ENCODE measurements at places on chromosomes 3 and 15.

DNA sequence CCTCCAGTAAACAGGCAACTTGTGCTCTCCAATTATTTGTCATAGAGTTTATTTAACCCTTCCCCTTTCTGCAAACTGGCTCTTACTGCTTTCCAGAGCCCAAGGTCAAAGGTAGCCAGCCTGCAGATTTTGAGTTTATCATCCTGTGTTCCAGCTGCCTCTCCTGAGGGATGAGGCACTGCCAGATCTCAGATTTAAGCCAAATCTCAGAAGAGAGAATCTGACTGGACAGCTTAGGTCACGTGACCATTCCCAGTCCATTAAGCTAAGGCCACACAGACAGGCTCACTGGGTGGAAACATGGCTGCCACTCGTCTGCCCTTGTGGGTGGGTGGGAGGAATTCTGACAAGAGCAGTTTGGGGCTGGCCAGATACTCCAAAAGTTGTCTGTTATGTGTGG is 8.6 kb upstream of the SIAH2 start:
- DNase-seq = no peak

GRCh38 chr15:70504988-70505387 is 258.4 kb downstream of the UACA start:
- DNase-seq = no peak

- no peak for DNase-seq
These were observed 62.7 kb downstream of the TASOR start for GRCh38 chr3:56620371-56620770.

GRCh38 chr3:112407888-112408702 is 75.1 kb downstream of the CD200 start:
- no peak for DNase-seq

DNA sequence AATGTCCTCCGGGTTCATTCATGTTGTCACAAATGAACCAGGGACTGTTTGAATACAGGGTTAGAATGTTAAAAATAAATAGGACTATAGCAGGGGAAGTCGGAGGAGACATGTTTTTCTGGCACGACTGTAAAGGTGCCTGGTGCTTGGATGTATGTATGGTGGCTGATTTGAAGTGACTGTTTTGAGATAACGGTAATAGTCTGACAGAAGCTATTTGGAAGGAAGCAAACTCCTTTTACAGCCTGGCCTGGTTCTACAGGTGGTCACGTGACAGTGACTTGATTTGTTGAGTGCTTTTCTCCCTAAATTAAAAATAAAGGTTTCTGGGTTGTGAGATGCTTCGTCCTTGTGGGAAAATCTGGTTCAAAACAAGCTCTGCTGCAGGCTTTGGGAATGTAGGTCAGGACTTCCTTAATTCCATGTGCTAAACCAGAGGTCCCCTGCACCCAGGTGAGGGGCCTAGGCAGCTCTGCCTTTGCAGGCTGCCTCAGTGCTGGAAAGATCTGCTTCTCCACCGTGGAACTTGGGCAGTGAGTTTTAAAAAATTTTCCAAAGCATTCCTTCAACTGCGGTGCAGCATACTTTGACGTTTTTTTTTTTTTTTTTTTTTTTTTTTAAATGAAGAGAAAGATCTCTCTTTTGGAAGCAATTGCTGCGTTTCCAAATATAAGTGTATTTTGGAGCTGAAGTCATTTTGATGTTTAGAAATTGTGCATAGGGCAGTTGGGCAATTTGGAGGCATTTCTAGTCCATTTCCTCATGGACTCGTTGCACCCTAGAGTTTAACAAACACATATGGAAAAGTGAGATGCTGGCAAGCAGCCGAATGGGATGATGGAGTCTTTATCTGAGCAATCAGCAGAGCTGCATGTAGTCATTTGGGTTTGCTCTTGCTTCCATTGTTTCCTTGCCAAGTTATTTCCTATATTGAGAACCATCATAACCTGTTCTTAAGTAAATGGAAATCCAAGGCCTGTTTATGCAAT is 30.9 kb downstream of the ITPR1 start:
- no peak for DNase-seq

DNA sequence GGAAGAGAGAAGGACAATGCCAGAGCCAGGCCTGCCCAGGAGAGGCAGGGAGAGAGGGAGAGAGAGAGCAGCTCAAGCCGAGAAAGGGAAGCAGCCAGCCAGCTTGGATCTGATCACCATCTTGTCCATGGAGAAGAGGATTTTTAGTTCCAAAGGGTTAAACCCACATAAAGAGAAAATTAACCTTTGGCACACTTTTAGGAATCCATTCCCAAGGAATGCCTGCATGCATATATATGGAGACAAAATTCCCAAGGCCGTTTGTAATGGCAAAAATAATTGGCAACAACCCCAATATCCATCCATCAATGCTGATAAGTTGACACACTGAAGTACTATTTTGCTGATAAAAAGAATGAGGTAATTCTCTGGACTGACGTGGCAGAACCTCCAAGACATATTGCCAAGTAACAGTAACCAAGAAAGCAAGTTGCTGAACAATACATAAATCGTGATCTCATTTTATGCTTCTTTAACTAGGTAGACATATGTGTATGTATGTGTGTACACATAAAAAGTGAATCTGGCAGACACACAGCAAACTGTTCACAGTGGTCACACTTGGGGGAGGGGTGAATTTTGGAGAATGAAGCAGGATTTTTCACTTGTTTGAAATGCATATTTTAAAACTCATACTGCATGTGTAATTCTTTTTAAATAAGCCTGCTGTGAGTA is 7.5 kb upstream of the STRA6 start:
- no peak for DNase-seq

DNA sequence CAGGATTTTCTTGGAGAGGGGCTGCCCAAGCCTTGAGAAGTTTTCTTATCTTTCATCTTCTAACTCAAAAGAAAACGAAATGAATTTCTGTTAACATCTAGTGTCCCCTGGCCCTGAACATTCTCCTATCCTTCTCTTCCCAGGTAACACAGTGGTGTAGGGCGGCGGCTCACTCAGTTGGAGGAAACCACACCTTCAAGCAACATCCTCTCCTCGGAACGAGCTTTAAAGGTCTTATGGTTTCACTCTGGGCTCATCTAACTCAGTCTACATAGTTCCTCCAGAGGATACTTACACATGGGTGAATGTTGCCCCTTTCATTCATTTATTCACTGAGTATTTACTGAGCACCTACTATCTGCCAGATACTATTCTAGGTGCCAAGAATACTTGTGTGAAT is 31.0 kb upstream of the KLHL6 start:
- DNase-seq = no peak

DNA sequence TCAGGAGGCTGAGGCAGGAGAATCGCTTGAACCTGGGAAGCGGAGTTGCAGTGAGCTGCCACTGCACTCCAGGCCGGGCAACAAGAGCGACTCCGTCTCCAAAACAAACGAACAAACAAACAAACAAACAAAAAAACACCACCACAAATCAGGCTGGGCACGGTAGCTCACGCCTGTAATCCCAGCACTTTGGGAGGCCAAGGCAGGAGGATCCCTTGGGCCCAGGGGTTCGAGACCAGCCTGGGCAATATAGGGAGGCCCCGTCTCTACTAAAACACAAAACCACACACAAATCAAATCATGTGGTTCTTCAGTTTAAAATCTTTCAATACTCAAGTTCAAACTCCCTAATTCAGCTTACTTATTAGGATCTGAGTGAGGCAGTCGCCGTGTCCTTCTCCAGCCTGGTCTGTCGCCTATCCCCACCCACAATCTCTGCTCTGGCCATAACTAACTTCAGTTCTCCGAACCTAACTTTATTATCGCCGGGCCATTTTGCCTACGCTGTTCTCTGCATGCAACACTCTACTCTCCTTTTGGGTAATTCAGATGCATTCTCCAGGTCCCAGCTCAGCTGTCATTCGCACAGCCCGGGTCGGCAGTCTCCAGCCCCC is 660 bp upstream of the RTF1 start:
- DNase-seq = no peak

GRCh38 chr3:170966495-170966894 is 58.1 kb upstream of the EIF5A2 start:
- no peak for DNase-seq

DNA sequence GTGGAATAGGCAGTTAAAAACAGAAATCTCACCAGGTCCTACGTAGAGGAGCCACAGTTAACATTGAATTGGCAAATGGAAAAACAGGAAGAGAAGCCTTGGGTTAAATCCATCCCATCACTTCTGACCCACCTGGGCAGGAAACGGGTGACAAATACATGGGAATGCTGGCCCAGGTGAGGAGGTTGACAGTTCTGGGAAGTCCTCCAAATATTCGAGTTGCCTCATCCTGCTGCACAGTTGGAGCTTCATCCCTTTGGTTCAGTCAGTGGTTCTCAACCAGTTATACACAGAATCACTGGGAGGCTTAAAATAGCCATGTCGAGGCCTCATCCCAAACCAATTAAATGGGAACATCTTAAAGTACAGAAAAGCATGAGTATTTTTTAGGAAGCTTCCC is 5.3 kb downstream of the MYZAP start:
- DNase-seq = no peak

DNA sequence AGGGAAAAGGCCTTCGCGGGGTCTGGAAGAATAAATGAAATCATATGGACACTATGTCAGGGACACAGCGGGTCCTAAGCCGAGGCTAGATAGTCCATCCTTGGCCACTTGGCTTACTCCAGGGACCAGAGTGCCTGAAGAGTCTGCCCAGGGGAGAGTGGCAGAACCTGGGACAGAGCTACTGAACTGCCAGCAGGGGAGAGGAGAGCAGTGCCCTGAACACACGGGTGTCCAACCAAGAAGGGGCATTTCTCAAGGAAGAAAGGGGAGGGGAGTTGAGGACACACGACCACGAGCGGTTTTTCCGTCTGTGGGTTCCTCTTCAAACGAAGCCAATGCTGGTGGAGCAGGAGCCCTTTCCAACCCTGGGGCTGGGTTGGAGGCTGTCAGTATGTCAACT is 1.0 kb downstream of the ACAN start:
- no peak for DNase-seq

DNA sequence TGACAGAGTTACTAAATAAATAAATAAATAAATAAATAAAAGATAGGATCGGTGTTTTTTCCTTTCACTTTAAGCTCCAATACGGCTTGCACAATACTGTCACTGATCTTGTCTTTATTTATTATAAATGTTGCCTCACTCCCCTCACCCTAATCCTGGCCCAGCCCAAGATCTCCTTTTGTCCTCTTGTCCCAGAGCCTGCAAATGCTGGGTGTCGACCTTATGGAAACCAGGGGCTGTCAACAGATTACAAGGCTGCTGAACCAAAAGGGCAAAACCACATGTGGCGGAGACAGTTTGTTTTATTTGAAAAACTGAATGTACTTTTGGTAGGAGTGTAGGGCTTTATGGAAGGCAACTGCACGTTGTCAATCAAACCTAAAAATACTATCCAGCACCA is 75.9 kb downstream of the RFTN1 start:
- no peak for DNase-seq

GRCh38 chr15:25169318-25169717 is 214.5 kb downstream of the SNRPN start:
- no peak for DNase-seq

GRCh38 chr3:16658925-16659793 is 53.9 kb upstream of the DAZL start:
- no peak for DNase-seq

DNA sequence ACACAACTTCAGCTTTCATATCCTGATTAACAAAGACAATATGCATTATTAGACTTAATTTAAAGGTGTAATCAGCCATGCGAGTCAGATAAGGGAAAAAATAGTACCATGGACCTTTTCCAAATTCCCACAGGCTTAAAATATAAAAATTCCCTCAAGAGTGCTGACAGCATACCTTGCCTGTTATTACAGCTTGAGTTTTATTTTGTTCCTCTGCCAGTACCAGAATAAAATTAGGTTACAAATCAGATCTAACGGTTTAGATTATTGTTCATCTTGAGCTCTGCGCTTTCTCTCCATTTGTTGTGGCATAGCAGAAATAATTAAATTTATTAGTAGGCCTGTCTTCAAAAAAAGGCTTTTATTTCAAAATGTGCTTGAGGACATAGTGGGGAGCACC is 250.3 kb downstream of the PTPRG start:
- no peak for DNase-seq

Measured in NCI-H1436 (cell line).